Activated T-helper 2 cell treated with anti-CD3 and anti-CD28 coated beads, Interferon-gamma antibody, Interleukin-2, Interleukin-4, amounts not matched to agents 10 μg/mL and 5 μg/mL and 100 μg/mL, durations not matched to agents 14 hours and 24 hours and 36 hours (primary cell): ENCODE measurements at places on chromosomes 11 and 22. TPM values are rescaled to one million over a fixed set of nuclear protein-coding genes. Genes with fewer than 3 reads are reported as not detected.

The TPBGL gene
- 0.25 and 0.32 TPM in 2 replicates for total RNA-seq

The SLC6A5 gene
- not detected in 2 replicates for total RNA-seq

The TMEM191C gene
- 0.52 and 0.69 TPM in 2 replicates for total RNA-seq

GRCh38 chr22:50714150-50714549 lies 23.9 kb upstream of the ACR start:
- no peaks in the 10 kb centered on the region for H3K4me1 ChIP-seq
- no peak for DNase-seq
- no peak overlapping the region for H3K27ac ChIP-seq

GRCh38 chr22:47115518-47115890 lies 353.1 kb downstream of the TBC1D22A start:
- H3K4me3 ChIP-seq = no peak overlapping the region
- DNase-seq = no peak
- H3K27me3 ChIP-seq = no peaks in the 10 kb centered on the region
- H3K27ac ChIP-seq = no peak overlapping the region

GRCh38 chr11:12810568-12810894 lies 136.3 kb downstream of the TEAD1 start:
- no peak overlapping the region for H3K27ac ChIP-seq
- no peak for DNase-seq
- no peaks in the 10 kb centered on the region for H3K36me3 ChIP-seq
- peaks cover 50% of the 10 kb centered on the region for H3K4me1 ChIP-seq

GRCh38 chr22:37677493-37677974 lies 2.1 kb downstream of the LGALS1 start:
- peaks cover 39% of the 10 kb centered on the region for H3K4me1 ChIP-seq
- peaks cover 27% of the 10 kb centered on the region for H3K36me3 ChIP-seq
- H3K27me3 ChIP-seq = no peaks in the 10 kb centered on the region
- peak overlapping the region; percentile 91 for H3K27ac ChIP-seq
- DNase-seq = no peak
